Trophoblast cell (in vitro differentiated cells and primary cell): ENCODE measurements at places on chromosomes 13 and 19.
A peak's percentile ranks its signal among the peaks of the same experiment; 100 is the strongest.

GRCh38 chr19:39131255-39131755 is 5.7 kb downstream of the PAK4 start:
- DNase-seq: no peak

- no peak for DNase-seq
Observed at GRCh38 chr19:58021541-58022282, 12.1 kb upstream of the ZSCAN1 start.

- peak; percentile 10 for DNase-seq
Observed at GRCh38 chr13:108227651-108228272, 9.6 kb downstream of the ABHD13 start.

GRCh38 chr13:32098272-32098671 is 66.7 kb downstream of the FRY start:
- no peak for DNase-seq

DNA sequence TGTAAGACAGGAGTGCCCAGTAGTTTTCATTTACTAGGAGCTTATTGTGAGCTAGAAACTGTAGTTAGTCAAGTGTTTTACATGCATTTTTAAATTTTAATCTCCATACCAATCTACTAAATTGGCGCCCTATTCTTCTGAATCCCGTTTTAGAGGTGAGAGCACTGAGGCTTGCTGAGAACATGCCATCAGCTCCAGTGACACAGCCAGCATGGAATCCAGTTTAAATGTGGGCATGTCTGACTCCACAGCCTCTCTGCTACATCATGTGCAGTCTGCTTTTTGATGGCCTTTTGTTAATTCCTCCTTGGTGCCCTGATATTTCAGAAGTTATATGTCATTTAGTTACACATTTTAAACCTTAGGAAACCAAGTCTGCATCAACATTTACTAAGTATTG is 325.4 kb downstream of the DLEU7 start:
- peak; percentile 76 for DNase-seq

DNA sequence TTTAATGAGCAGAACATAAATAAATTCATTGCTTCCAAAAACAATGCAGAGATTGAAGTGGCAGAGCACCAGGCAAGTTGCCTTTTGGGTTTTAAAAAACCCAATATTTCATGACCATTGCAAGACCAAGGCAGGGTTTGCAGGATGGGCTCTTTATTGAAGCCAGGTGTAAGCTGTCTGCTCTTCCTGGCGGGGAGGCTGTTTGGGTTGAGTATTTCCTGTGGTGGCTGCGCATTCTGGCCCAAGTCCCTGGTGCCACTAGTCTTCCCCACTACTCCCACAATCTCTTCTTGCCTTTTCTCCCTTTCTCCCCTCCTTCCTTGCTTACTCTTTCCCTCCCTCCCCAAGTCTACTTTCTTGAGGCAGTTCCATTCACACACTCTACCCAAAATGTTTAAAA is 116.4 kb downstream of the AKAP11 start:
- no peak for DNase-seq

DNA sequence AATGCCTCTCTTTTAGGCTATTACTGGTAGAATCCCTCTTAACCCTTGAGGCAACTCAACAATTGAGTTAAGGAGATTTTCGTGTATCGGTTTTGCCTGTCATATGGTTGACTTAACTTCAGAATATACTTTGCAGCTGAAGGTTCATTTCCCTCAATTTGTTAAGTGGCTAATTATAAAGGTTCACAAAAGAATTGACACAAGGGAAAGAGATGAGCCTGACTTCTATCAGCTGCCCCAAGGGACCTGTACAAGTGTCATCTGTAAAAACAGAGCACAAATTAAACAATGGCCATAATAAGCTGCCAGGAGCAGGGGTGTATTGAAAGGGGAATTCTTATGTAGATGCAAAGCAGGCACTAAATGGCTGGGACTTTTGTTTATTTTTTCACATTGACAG is 334.8 kb upstream of the OBI1 start:
- DNase-seq: no peak
